ENCODE measurements at places on chromosomes 4 and X. TPM values are rescaled to one million over a fixed set of nuclear protein-coding genes. Genes with fewer than 3 reads are reported as not detected.
A peak's percentile ranks its signal among the peaks of the same experiment; 100 is the strongest.

GRCh38 chr4:69124941-69125340 is 28.7 kb downstream of the UGT2B7 start:
- H3K4me1 ChIP-seq = no peaks in the 10 kb centered on the region
- H3K4me3 ChIP-seq = no peak overlapping the region
- H3K27me3 ChIP-seq = no peaks in the 10 kb centered on the region
- H3K27ac ChIP-seq = no peak overlapping the region

DNA sequence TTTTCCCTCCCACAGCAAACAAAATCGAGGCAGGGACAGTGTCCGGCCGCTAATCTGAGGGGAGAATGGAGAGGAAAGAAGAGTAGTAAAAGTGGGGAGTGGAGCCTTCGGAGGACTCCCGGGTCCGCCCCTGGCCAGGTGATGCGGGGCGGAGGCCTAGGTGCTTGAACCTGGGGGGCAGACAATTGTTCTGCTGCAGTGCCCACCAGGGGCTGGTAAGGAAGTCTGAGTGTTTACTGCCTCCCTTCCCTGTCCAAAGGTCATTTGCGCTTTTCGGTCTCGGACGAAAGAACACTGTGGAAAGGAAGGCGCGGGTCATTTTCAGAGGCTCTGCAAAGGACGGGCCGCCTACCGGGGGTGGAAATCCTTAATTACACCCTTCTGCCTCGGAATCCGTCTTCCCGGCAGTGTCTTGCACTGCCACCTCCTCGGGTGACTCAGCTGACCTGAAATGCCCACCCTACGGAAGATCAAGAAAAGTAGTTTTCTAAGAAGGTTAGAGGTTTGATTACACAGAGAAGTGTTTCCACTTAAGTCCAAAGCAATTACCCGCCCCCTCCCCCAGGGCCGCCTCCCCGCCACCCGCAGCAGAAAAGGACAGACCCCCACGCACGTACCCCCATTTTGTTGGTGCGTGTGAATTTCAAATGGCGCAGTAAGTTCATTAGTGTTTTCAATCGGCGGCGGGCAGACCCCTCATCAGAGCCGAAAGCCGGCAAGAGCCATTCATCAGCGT is 99.9 kb upstream of the TENM3 start:
- H3K36me3 ChIP-seq = no peaks in the 10 kb centered on the region
- H3K4me3 ChIP-seq = peak overlapping the region; percentile 59
- no peak overlapping the region for H3K27ac ChIP-seq
- DNase-seq = peak; percentile 4
- peaks cover 16% of the 10 kb centered on the region for H3K4me1 ChIP-seq
- peaks cover 55% of the 10 kb centered on the region for H3K27me3 ChIP-seq

GRCh38 chr4:112110059-112110425 is 35.2 kb upstream of the FAM241A start:
- no peak for DNase-seq
- no peaks in the 10 kb centered on the region for H3K36me3 ChIP-seq
- peaks cover 9% of the 10 kb centered on the region for H3K4me1 ChIP-seq
- no peak overlapping the region for H3K27ac ChIP-seq
- no peak overlapping the region for H3K4me3 ChIP-seq
- no peaks in the 10 kb centered on the region for H3K27me3 ChIP-seq

DNA sequence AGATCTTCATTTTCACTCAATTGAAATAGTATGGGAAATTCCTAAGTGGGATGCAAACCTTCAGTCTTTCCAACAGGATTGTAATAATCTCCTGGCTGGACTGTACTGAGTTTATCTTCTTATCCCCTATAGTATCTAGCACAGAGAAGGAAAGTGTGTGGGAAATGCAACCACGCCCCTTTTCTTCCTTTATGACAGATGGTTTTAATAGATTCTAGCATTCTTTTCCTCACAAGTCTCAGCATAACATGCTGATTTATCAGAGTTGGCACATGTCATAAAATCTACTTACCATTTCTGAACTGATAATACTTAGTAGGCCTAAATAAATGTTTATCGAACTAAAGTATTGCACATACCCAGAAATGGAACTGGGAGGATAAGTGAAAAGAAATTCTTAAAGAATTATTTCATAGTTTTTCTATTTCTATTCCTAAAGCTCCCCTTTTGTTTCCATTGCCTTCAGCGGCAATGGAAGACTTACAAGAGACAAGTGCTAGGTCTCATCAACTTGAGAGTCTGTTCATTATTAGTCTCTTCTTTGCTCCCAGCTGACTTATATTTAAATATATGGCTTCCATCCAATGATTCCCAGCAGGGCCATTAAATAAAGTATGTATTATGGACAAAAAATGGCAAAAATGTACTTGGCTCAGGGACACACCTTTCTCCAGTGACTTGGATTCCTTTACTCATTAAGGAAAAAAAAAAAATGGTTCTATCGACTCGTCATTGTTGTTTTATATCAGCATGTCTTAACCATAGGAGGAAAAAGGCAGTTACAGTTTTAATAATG is 484.5 kb downstream of the IL1RAPL1 start:
- H3K36me3 ChIP-seq = no peaks in the 10 kb centered on the region
- no peak for DNase-seq
- H3K4me1 ChIP-seq = no peaks in the 10 kb centered on the region
- no peak overlapping the region for H3K4me3 ChIP-seq

DNA sequence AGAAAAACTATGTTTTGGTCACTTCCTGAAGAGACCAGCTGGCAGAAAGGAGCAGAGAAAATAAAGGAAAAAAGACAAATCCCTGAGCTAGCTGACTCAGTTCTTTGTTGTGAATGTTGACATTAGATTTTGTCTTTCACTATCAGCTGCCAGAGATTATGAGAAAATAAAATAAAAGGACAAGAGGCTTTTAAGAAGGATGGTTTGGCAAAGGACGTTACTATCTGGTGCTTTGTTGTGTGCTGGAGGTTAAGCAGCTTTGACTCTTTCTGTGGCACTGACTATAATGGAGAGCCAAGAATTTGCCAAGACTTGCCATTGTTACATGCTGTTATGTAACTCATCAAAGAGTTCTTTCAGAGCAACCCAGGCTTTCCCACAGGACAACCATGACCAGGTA is 12.1 kb downstream of the ASB5 start:
- H3K27me3 ChIP-seq = peaks cover 22% of the 10 kb centered on the region
- H3K36me3 ChIP-seq = no peaks in the 10 kb centered on the region
- H3K4me3 ChIP-seq = no peak overlapping the region
- H3K27ac ChIP-seq = no peak overlapping the region
- no peak for DNase-seq
- H3K4me1 ChIP-seq = peaks cover 2% of the 10 kb centered on the region

DNA sequence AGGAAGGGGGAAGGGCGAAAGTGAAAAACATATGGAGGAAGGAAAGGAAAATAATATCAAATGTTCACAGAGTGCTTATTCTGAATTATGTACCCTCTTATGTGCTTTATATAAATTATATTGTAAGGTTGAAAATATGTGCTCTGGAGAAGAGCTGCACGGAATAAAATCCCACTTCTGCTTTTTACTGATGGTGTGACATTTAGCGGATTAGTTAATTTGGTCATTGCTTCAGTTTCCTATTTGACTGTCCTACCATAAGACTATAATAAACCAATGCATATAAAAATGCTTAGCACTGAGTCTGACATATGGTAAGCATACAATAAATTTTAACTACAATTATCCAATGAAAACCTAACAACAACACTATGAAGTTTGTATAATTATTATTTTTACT is 86.2 kb downstream of the NPFFR2 start:
- no peak for DNase-seq
- no peaks in the 10 kb centered on the region for H3K36me3 ChIP-seq
- peaks cover under 1% of the 10 kb centered on the region for H3K4me1 ChIP-seq

DNA sequence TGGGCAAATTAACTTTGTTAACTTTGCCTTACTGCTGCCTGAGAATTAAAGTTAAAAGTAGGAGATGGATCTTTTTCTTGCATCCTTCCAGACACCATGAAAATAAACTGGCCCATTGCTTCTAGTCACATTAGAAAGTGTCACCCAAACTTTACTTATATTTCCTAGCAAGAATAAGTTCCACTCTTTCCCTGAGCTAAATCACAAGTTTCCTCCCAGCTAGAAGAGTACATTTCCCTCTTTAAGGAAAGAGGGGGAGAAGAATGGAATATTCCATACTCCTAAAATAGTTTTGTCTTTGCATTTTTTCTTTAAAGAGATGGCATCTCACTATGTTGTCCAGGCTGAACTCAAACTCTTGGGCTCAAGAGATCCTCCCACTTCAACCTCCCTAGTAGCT is 53.8 kb downstream of the TMEM150C start:
- H3K36me3 ChIP-seq = no peaks in the 10 kb centered on the region
- no peak overlapping the region for H3K27ac ChIP-seq
- peaks cover 2% of the 10 kb centered on the region for H3K4me1 ChIP-seq
- DNase-seq = no peak
- no peak overlapping the region for H3K4me3 ChIP-seq
- H3K27me3 ChIP-seq = peaks cover 6% of the 10 kb centered on the region

GRCh38 chrX:45344594-45344993 is 143.9 kb upstream of the DIPK2B start:
- H3K27ac ChIP-seq = no peak overlapping the region
- no peaks in the 10 kb centered on the region for H3K27me3 ChIP-seq
- no peak overlapping the region for H3K4me3 ChIP-seq

GRCh38 chr4:56986192-56986591 is 7.5 kb downstream of the POLR2B start:
- no peak for DNase-seq
- H3K4me3 ChIP-seq = no peak overlapping the region
- H3K27me3 ChIP-seq = no peaks in the 10 kb centered on the region
- peaks cover 59% of the 10 kb centered on the region for H3K4me1 ChIP-seq
- H3K36me3 ChIP-seq = peaks cover 65% of the 10 kb centered on the region
- no peak overlapping the region for H3K27ac ChIP-seq

DNA sequence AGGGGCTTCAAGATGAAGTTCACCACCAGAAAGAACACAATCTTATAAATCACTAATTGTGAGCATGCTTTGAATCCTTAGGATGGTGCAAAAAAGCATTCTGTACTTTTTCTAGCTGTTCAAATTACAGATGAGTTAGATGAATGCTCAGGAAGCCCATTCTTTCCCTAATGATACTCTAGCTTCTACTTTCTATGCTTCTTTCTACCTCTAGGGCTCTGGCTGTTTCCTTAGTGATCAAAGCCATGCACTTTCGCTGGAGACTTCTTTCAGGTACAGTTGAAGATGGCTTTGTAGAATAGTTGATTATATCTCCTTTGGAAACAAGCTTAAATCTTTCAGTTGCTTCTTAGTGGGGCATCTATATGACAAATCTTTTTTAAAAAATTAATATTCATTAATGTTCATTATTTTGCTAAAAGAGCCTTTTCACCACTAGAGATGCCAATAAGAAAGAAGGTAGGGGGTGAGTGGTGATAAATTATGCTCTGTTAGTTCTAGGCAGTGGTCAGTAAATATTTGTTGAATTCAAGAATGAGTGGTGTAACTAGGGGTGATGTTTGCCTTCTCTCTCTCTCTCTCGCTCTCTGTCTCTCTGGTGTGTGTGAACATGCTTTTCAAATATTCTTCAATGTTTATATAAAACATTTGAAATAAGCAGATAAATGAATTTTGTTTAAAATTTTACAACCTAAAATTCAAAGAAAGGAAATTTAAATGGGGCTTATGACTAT is 169.4 kb downstream of the GLUD2 start:
- H3K27ac ChIP-seq = no peak overlapping the region
- H3K4me1 ChIP-seq = no peaks in the 10 kb centered on the region
- H3K4me3 ChIP-seq = no peak overlapping the region
- no peaks in the 10 kb centered on the region for H3K36me3 ChIP-seq
- H3K27me3 ChIP-seq = no peaks in the 10 kb centered on the region

DNA sequence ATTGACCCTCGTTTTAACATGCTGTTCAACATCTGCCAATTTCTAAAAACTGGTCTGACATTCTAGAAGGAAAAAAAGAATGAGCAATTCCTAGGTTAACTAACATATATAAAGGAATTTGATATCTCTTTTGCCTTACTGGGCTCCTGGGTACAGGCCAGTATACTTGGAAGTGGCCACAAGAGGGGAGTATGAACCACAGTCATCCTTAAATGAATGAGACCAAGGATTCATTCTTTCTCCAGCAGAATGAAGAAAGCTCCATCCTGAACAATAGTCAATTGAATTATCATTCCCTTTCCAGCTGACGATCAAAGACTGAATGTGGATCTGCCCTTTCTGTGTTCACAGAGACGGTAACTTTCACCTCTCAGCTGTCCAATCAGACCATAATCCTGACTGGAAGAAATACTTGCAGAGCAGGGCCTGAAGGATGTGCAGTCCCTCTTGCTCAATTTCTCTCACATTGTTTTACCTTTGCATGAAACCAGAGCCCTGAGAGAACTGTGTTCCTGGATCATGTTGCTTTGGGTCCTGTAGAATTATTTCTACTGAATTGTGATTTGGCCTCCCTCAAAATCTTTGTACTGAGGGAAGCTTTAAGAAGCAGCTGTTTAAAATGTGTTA is 14.8 kb upstream of the SPARCL1 start:
- DNase-seq = peak; percentile 4
- H3K36me3 ChIP-seq = no peaks in the 10 kb centered on the region
- H3K4me1 ChIP-seq = no peaks in the 10 kb centered on the region
- no peak overlapping the region for H3K27ac ChIP-seq

- no peak overlapping the region for H3K4me3 ChIP-seq
- no peak for DNase-seq
Observed at GRCh38 chr4:1737666-1738065, 16.3 kb downstream of the TACC3 start.

GRCh38 chrX:152861116-152861515 is 30.3 kb downstream of the NSDHL start:
- no peaks in the 10 kb centered on the region for H3K27me3 ChIP-seq
- no peak overlapping the region for H3K4me3 ChIP-seq
- H3K27ac ChIP-seq = no peak overlapping the region
- peaks cover 9% of the 10 kb centered on the region for H3K36me3 ChIP-seq
- H3K4me1 ChIP-seq = peaks cover 2% of the 10 kb centered on the region

DNA sequence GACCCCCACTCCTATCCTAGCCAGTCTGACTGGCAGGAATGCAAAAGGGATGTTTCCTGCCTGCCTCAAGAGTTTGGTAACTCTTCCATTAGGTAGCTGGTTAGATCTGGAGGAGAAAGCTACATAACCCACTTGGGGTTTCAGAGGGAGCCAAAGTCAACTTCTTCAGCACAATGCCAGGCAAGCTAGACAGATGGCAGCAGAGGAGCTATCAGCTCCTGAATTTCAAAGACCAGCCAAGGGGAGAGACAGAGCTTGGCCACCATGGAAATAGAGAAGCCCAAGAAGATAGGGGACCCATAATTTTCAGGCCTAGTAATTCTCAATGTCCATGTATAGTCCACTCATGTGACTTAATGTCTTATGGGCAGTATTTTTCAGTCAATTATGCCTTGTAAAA is 56.4 kb downstream of the PGRMC1 start:
- no peak overlapping the region for H3K4me3 ChIP-seq
- H3K27ac ChIP-seq = no peak overlapping the region
- H3K4me1 ChIP-seq = no peaks in the 10 kb centered on the region
- H3K36me3 ChIP-seq = no peaks in the 10 kb centered on the region
- DNase-seq = no peak
- H3K27me3 ChIP-seq = no peaks in the 10 kb centered on the region

- no peak for DNase-seq
- no peak overlapping the region for H3K4me3 ChIP-seq
- no peaks in the 10 kb centered on the region for H3K36me3 ChIP-seq
- no peaks in the 10 kb centered on the region for H3K27me3 ChIP-seq
Observed at GRCh38 chrX:41616935-41617334, 71.8 kb upstream of the GPR34 start.

Gene CT45A1
- not detected for total RNA-seq

Gene RTL9
- not detected for total RNA-seq

Gene SSX2
- not detected for total RNA-seq

Gene PDZD4
- 2.6 TPM for total RNA-seq

Gene IQCM
- total RNA-seq = not detected

Gene FHDC1
- 0.11 TPM for total RNA-seq

Gene MAGEC2
- not detected for total RNA-seq
